ENCODE measurements at places on chromosomes 6 and 20. TPM values are rescaled to one million over a fixed set of nuclear protein-coding genes. Genes with fewer than 3 reads are reported as not detected.

- peak; percentile 93 for DNase-seq
Measured at GRCh38 chr6:97669191-97670031, 386.4 kb upstream of the MMS22L start.

DNA sequence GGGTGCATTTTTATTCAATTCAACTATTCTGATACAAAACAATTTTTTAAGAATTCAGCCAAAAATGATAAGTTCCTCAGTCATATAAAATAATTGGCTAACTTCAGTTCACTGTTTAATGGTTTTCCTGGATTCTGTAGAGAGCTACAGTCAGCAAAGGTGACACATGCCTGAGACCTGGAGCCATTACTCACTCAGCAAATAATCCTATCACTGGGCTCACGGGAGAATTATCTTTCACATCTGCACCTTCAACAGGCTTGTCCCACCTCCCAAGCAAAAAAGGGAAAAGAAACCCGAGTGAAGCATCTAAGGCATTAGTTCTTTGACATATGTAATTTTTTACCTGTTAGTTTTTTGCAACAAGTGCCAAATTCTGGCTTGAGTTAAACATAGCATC, 34.9 kb upstream of the FOXA2 start:
- DNase-seq: no peak

Gene TP53RK
- 35.6 TPM for total RNA-seq

DNA sequence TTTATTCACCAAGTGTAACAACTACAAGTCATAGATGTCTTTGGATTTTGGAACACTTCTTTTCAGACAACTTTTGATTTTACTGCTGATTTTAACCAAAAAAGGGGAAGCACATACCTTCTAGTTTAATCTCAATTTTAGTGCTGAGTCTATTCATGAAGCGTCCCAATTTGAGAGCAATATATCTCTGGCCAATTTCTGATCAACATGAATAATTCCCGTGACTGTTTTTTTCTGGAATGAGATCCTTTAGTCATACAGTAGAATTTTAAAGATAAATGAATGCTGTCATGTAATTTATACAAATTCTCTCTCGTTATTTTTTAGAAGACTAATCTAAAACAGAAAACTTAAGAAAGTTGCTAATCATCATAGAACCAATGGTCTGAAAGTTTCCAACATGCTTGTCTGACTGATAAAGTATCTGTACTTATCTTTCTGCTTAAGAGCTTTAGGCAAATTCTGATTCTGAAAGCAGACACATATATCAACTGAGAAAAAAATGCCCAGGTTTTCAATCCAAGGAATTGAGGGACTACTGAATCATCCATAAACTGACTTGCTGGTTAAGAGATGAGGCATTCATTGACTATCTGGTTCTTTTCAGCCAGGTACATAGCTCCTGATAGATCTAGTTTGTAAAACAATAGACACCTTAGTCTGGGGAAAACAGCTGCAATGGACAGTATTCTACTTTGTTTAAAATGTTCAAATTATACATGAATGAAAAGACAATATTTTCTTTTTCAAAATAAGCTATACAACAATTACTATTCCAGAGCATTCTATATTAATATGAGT, 657.5 kb downstream of the RFPL4B start:
- no peak for DNase-seq

DNA sequence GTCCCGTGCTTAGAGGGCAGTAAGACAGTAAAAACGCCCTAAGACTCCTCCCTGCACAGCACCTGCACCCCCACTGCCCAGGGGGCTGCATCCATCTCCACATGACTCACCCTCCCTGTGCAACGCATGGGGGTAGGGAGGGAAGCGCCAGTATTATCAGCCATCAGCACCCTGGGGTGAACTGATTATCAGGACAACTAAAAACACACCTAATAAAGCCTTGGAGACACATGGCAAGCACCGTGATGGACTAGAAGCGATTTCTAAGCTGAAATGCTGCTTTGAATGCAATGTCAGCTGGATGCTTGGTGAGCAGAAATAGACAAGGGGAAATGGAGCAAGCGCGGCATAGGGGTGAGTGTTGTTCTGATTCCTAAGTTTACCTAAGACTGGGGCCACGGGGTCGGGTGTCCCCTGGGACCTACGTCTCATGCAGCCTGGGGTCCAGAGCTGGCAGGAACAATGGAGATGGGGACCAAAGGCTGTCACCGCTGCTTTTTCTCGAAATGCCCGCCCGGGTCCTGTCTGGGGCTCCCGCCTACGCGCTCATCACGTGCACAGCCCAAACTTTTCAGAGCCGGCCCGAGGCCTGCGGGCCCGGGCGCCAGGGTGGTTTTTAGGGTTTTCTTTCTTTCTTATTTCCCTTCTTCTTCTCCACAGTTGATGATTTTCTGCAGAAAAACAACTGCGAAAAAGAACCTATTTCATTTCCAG, 702 bp upstream of the TNFAIP3 start:
- DNase-seq: no peak

DNA sequence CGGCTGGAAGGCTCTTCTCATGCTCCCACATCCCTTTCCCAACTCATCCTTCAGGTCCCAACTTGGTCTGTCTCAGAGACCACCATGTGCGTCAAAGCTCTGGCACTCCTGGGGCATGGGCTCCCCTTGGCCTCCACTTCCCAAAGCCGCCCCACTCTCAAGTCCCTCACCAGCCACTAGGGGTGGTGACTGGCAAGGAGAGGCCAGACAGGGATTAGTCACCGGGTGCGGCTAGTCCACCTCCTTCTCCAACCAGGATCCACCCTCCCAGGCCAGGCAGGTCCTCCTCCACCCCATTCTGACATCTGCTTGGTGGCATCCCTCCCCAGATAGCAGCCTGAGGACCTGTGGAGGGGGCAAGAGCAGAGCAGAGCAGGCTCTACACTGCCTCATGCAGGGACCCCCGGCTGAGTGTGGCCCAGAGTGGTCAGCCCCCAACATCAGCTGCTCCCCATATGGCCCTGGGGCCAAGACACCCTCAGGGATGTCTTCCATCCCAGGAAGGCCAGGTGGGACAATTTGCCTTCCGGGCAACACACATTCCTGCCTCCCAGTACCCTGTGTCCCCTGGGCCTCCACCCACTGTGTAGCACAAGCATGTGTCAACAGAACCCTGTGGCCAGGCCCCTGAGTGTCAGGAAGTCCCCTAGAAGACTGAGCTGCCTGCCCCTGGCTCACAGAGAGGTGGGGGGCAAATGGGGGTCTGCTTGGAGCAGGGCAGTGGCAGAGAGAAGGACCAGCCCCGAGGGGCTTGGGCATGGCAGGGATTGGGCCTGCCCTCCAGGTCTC, 29.2 kb downstream of the YTHDF1 start:
- no peak for DNase-seq

Gene SEL1L2
- total RNA-seq: not detected

- no peak for DNase-seq
Measured at GRCh38 chr6:116238083-116238482, 15.8 kb downstream of the TSPYL4 start.

DNA sequence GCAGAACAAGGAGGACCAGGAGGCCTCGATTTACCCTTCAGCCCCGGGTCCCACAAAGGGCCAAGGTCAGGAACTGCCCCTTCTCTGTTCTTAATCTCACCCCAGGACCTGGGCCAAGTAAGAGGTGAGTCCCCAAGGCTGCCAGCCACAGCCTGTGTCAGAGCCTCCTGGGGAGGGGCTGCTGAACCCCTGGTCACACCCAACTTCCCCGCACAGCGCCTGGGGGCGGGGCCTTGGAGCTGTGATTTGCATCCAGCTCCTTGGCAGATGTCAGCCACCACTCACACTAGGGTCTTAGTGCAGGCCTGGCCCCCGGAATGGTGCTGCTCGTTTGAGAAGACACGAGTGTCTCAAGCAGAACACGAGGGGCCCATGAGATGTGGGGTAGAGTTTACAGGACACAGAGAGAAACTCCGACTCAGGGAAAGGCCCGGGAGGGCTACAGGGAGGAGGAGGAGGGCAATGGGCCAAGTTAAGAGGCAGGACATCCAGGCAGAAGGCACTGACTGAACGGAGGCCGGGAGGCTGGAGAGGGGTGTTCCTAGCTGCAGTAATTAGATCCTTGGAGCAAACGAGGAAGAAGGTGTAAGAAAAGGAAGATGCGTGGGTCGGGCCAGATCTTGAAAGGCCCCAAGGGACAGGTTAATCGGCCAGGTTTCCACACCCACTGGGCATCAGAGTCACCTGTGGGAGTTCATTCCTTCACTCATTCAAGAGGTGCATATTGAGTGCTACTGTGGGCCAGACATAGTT, 26.9 kb downstream of the ZBP1 start:
- DNase-seq: no peak

Gene SLC2A10
- 19.5 TPM for total RNA-seq

DNA sequence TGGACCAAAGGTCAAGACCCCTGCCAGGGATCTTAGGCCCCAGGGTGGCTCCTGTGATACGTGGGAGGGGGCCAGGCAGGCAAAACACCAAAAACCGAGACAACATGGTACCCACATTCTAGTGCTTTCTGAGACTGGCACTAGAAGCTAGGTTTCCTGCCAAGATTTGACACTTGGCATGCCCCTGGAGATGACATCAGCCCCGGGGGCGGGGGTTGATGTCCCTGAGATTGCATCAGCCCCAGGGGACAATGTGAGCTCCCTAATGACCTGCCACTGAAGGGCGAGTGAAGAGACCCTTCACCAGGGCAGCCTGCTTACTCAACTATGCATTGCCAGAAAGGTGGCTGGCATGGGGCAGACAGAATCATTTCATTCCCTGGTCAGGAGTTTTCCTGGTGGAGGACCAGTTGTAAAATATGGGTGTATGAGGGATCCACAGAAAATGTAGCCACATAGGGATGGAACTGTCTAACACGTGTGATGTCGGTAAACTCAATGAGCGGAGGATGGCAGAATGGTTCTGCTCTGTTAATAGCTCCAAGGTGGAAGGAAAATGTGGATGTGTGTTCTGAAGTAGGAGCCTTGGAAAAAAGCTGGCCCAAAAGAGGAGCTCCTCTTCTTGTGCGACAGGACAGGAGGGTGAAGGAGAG, 219.7 kb downstream of the UNC5CL start:
- DNase-seq: no peak

DNA sequence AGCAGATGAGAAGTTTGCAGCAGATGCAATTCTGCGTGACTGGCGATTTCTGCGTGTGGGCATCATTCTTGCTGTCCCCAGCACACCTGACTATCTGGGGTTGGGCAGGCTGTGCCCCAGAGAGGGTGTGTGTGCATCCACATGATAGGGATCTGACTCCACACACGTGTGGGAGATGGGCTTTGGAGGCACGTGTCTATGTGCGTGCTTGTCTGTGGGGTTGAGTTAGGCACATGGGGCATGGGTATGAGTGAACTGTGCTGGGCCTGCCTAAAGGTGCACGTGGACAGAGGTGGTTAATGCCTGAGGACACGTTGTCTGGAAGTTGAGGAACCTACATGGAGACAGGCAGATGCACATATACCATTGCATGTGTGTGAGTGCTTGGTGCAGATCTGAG, 50.3 kb downstream of the CD40 start:
- no peak for DNase-seq

Gene SPDEF
- total RNA-seq: 0.17 TPM

Gene GABRR2
- 0.39 TPM for total RNA-seq

- DNase-seq: no peak
Measured at GRCh38 chr6:35717449-35718374, 19.1 kb upstream of the ARMC12 start.

DNA sequence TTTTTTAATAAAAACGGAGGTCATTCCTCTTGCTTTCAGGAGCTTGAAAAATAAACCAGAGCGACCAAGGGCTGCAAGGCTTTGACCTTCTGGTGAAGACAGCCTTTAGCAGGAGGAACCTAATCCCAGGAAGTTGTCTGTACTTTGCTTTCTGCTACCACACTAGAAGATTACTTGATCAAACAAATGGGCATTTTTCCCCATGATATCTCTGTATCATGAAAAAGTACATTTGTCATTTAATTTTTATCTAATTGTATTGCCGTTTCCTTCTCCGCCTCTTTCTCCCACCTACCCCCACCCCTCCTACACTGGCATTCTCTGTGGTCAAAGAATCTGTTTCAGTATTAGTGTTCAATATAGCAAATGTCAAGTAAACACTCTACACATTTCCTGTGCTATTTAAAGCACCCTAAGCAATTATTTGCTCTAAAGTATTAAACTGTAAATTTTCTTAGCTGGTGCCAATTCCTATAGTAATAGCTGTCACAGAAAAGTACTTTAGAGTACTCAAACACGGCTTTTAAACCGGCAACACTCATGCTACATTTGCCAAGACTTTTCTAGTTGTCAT, 29.7 kb downstream of the ATXN1 start:
- no peak for DNase-seq

DNA sequence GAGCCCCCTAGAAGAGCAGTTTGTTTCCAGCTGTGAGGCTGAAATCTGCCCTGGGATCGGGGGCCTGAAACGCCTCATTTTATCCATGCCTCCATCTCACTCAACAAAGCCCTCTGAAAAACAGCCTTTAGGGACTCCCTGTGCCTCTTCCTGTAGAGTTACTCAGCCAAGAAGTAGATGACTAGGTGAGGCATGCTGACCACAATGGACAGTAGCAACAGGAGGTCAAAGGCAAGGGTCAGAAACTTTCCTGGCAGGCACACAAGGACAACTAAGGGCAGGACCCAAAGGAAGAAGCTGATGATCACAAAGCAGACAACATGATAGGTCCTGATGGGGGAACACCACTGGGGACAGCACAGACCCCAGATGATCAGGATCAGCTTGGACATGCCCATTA, 12.8 kb downstream of the MAS1L start:
- DNase-seq: no peak

Gene TEAD3
- total RNA-seq: 6.4 TPM
